ENCODE measurements at places on chromosomes 5 and 9. TPM values are rescaled to one million over a fixed set of nuclear protein-coding genes. Genes with fewer than 3 reads are reported as not detected.

Gene IFNK
- total RNA-seq, result not detected

DNA sequence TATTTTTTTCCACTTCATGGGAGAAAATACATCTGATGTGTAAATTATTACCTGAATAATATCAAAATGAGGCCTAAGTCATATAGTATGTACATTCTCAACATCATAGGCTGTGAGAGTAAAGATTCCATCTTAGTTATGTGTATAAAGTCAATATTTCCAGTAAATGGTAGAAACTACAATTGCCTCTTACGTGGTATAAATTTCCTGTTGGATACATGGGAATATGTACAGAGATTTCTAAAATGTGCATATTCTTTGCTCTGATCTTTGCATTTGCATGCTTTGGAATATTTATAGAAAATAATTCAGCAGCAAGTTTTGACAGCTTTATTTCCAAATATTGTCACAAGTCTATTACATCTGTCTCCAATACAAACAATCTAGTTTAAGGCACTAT is 78.8 kb downstream of the GABRB2 start:
- no peak for DNase-seq

DNA sequence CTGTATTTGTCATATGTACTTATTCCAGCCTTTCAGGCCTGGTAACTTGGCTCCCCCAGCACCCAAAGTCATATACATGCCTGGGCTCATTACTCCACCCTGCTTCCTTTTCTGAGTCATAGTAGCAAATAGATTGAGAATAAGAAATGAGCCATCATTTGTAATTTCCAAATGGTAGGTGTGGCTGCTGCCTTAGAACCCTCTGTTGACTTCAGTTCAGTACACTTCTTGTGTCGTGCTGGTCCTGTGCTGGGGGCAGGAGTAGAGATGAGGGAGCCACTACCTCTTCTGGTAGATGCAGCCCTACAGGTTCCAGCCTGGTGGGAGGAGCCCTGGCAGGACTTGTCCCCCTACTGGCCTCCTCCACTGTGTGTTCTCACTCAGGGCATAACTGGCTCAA is 11.1 kb downstream of the GM2A start:
- no peak for DNase-seq

Gene PALM2AKAP2
- total RNA-seq, result 0.74 TPM

Gene LECT2
- not detected for total RNA-seq
